Stimulated activated CD4-positive, alpha-beta T cell treated with anti-CD3 and anti-CD28 coated beads, Interleukin-1b, Interleukin-23, amount 100 ng/mL, for 1 hour (primary cell): ENCODE measurements at places on chromosomes 1 and 21.

GRCh38 chr21:33940164-33940880 is 24.7 kb upstream of the ATP5PO start:
- DNase-seq = no peak

DNA sequence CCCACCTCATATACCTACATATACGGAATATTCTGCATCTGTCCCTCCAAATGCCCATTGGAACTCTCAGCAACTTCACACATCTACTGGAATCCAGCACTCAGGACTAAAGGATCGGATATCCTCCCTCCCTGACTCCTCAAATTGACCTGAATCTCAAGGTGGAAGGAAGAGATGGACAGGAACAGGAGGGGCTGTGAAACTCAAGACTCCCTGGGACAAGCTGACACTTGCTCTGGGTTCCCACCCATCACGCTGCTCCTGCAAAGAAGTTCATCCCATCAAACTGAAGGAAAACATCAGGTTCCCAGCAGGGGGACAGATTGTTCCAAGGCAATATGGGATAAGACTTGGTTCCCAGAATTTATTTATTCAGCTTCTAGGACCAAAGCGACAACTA is 30.3 kb upstream of the TIAM1 start:
- no peak for DNase-seq

DNA sequence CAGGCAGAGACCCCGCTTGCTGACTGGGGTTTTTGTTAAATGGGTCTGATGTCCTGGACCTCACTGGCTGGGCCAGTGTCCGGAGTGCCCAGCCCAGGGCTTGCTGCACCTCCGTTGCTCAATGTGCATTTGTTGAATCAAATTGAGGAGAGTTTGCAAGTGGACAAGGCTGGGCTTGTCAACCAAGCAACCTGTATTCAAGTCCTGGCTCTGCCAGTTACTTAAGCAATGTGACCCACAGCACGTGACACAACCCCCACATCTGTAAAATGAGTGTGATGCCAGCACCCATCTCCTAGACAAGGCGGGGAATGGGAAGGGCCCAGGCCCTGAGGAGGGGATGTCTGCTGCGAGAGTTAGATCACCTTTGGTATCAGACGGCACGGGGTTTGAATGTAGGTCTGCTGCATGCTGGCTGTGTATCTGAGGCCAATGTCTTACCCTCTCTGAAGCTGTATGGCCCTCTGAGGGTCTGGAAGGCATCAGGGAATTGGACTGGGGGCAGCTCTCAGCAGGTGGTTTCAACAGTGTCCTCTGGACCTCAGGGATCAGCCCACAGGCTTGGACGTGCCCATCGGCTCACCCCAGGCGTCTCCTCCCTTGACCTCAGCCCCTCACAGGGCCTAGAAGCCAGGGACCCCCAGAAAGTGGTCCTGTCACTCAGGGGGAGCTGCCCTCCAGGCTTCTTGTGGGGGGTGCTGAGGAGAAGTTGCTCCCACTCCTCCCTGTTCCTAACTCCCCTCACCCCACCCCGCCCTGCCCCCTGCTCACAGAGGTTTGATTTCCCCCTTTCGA is 51.0 kb upstream of the RUNX3 start:
- DNase-seq = no peak

- no peak for DNase-seq
Measured at GRCh38 chr1:111887385-111887784, 102.1 kb downstream of the KCND3 start.

GRCh38 chr1:156499842-156500542 is 583 bp downstream of the MEF2D start:
- DNase-seq = no peak

DNA sequence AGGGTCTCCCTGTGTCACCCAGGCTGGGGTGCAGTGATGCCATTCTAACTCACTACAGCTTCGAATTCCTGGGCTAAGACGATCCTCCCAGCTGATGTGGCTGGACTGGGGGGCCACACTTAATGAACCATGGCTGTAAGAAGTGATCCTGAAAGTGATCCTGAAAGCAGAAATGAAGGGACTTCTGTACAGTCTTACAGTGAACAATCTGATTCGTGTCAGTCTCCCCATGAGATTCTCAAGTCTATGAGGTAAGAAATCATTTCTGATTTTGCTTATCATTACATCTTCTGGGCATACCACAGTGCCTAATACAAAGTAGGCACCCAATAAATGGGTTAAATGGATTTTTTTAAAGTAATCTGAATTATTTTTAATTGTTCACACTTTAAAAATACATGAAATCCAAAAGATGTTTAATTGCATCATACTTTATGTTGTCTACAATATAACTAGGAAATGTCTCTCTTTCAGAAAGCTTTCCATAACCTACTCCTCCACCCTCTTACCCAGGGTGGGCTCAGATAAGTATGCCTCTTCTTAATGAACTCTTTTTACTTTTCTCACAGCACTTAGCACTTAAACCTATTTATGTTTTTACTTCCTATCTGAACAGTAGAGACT is 21.5 kb downstream of the TUT4 start:
- DNase-seq = no peak

DNA sequence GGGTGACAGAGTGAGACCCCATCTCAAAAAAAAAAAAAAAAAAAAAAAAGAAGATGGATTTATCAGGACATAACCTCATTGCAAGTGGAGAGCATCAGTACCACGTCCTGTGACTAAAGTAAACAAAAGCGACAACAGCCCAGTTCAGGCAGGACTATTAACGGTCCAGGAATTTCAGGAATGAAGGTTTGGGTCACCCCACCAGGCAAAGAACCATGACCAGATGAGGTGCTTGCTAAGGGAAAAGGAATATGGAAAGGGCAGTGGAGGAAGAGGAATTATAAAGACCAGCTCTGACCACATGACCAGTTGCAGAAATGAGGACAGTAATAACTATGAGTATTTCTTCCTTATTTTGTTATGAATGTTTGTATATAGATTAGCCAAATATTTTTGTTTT is 35.4 kb upstream of the EIF4G3 start:
- no peak for DNase-seq

GRCh38 chr1:27906759-27907158 is 28.0 kb upstream of the SMPDL3B start:
- no peak for DNase-seq
